ENCODE measurements at places on chromosomes 3 and 15.

DNA sequence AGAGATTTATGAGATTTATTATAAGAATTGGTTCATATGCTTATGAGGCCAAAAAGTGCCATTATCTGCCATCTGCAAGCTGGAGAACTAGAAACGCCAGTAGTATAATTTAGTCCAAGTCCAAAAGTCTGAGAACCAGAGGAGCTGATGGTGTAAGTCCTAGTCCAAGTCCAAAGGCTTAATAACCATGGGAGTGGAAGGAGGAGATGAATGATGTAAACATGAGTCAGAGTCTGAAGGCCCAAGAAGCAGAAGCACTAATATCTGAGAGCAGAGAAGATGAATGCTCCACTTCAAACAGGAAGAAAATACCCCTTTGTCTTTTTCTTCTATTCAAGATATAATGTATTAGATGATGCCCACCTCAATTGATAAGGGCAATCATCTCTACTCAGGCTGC, 185.7 kb downstream of the CGGBP1 start:
- DNase-seq = no peak

GRCh38 chr3:44206261-44206660, 35.4 kb upstream of the TOPAZ1 start:
- DNase-seq = no peak

GRCh38 chr3:21345382-21345976, 405.5 kb downstream of the ZNF385D start:
- DNase-seq = no peak

DNA sequence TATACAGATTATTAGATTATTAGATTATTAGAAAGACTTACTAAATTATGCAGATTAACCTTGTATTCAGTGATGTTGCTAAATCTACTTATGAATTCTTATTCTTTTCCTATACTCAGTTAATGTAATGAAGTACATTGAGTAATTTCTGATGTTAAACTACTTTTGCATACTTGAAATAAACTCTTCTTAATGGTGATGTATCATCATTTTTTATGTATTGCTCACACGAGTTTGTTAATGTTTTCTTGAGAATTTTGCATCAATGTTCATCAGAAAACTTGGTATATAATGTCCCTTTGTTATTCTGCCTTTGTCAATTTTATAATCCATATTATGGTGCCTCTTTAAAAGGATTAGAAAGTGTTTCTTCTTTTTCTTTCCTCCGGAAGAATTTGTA, 163.2 kb upstream of the COL8A1 start:
- DNase-seq = no peak

DNA sequence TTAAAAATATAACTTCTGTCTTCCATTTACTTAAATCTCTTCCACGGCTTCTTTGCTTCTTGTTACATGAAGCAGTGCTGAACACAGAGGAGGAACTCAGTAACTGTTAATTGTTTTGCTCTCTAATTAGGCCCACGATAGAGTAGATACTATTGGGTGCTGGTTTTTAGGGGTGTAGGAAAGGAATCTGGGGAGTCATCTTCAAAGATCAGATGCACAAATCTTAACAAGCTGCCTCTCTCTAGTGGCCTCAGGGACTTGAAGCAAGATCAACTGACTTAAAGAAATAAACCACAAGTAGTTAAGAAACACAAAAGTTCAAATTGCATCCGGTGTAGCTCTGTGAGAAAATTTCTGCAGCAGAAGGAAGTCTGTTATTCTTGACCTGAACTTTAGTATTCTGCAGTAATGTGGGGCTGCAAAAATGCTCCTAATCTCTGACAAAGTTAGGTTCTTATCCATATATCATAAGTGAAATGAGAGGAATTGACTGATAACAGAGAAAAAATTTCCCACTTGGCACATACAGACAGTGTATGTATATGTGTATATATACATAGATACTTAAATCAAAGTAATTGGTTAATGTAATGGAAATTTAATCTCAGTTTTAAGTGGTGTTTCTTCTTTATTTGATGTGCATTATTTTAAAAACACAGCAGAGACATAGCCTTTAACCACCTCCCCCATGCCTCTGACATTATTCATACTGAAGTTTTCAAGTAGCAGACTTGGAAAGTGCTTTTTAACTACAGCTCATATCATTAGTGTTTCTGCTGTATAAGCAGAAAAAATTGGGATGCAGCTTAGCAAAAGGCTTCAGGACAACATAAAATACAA, 51.8 kb downstream of the CHST2 start:
- DNase-seq = no peak

DNA sequence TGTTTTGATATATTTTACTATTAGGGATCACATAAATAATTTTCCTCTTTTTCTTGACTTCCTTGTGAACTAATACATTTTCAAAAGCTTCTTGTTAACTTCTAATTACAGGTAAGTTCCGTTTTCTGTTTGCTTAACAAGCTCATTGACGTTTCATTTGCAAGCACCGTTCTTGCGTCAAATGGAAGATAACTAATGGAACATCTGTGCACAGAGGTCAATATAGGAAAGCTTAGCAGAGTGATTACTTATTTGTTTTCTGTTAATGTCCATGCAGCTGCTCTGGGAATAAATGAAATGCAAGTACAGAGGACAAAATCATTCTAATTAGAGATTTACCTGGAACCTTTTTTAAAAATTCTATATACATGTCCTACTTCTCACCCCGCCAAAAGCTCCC, 115.5 kb upstream of the C2CD4B start:
- DNase-seq = no peak

GRCh38 chr3:133845127-133845526, 39.5 kb downstream of the SRPRB start:
- DNase-seq = no peak

GRCh38 chr3:187628169-187628568, 42.0 kb downstream of the SST start:
- DNase-seq = no peak

- no peak for DNase-seq
Measured at GRCh38 chr3:73036694-73037591, 24.5 kb upstream of the EBLN2 start.

GRCh38 chr3:127844326-127844942, 22.1 kb upstream of the MGLL start:
- no peak for DNase-seq

DNA sequence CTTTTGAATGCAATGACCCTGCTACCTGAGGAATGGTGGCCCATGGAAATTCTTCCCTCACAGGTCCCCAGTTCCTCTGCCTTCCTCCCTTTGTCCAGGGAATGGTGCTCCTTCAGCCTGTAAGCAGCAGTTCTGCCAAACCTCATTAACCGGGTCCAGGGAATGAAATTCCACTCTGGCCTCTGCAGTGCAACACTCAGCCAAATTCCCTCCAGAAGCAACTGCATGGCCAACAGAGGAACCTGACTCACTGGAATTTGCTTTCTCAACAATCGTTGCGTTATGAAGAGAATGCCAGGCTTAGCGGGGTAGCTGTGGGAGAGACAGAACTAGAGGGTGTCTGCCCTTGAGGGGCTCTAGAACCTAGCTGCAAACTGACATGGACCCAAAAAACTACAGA, 449.4 kb upstream of the PROK2 start:
- DNase-seq = no peak

DNA sequence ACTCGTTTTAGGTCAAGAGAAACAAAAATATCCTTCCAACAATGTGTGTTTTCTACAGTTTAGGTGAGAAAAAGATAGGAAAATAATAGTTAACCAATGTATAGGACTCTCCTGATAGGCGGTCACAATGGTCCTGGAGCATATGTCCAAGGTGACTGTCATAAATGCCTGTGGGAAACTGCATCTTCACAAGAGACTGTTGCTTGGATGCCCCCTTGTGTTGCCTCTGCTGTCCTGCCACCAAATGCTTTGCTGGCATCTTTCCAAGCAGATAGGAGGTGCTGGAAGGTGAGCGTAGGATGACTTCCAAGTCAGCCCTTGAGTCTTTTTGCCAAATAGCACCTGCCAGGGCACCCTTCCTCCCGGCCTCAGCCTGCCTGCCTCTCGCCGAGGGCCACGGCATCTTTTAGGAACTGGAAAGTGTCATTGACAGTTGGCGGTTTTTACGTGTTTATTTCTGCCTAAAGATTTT, 24.1 kb upstream of the SACM1L start:
- peak; percentile 54 for DNase-seq

GRCh38 chr3:34504366-34504765, 705.9 kb downstream of the PDCD6IP start:
- DNase-seq = no peak

DNA sequence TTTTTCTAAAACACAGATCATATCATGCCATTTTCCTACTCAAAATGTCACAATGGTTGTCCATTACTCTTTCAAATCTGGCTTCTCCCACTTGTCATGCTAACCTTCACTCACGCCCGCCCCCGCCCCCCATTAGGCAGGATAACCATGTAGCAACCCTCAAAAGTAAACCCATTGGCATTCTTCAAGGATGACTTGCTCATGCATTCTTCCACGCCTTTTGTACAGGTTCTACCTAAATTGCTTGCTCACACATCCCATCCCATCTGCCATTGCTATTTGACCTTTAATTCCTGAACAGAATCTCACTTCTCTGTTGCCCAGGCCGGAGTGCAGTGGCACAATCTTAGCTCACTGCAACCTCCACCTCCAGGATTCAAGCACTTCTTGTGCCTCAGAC, 389.3 kb downstream of the MCTP2 start:
- DNase-seq = no peak

GRCh38 chr15:51126842-51127241, 32.1 kb upstream of the TNFAIP8L3 start:
- DNase-seq = no peak

DNA sequence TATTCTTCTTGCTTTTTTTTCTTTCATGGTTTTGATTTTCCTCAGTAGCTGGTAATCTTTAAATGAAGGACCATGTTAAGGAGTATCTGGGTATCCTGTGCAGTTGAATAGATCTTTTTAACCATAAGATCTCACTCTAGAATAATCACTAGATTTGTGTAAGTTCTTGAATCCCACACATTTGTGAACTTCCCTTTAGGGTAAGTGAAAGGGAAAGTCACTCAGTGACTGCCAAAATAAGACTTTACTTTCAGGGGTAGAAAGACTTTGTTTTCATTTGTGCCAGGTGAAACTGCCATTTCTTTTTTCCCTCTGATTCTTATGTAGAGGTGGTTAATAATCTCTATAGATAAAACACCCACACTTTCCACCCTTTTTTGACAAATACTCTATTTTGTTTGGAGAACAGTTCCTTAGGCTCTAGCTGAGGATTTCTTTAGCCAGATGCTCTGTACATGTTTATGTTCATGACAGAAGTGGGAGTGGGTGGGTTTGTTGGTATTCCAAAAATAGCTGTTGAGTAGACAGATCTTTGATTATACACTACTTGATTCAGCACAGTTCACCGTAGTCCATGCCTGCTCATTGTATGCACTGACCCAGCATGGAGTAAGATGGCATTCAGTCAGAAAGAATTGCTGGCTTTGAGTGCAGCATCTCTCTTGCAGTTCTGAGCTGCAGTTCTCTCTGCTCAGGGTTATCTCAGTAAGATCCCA, 28.5 kb downstream of the LRRC49 start:
- DNase-seq = no peak

DNA sequence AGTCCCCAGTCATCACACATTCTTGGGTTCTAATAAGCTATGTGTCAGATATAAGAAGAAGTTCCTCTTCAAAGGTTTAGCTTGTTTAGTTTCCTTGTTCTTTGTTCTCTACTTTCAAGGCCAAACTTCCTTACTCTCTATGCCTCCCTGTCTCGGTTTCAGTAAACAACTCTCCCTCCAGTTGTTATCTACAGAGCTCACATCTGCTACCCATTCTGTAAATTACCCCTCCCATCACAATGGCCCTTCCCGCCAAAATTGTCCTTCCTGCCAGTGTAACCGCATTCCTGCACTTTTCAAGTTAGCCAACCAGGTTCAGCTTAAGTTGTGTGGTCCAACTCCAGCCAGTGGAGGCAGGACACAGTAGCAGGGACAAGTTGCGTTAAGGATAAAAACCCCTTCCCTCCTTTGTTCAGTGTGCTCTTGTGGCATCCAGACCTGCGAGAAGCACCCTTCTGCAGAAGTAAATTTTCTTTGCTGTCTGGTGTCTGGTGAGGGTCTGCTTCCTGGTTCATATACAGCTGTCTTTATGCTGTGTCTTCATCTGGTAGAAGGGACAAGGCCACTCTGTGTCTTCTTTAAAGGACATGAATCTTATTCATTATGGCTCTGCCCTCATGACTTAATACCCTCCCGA, 342.1 kb upstream of the GRM7 start:
- no peak for DNase-seq

DNA sequence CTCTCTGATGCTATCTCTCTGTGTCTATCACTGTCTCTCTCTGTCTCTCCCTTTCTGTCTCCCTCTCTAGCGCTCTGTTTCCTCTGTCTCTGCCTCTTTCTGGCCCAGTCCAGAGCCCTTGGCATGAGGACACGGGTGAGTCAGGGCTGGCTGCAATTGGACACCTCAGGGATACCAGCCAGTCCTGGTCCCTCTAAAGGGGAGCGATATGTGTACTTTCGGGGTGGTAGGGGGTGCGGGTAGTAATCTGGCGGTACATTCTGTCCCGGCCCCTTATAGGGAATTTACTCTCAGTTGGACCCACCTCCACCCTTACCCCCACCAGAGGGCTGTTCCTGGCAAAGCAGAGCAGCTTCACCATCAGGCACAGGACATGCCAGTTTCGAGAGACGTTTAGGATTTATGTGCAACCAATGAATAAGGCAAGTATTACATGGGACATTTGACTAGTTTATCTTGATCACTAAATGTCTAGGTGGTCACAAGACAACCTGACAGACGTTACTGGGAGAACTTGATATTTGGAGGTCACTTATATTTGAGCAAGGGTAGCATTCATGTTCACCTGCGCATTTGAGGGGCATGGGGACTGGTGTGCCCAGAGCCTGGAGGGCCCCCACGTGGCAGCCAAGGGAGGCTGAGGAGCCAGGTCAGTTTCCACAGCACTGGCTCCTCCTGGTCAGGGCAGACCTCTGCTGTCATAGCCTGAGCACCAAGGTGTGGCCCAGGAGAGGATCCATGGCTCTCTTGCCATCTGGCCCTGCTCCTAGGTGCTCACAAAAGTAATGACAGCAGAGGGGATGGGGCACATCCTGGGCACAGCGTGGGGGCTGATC, 256.1 kb downstream of the PLCL2 start:
- DNase-seq = no peak

- no peak for DNase-seq
Measured at GRCh38 chr3:96959901-96960641, 145.7 kb downstream of the EPHA6 start.

DNA sequence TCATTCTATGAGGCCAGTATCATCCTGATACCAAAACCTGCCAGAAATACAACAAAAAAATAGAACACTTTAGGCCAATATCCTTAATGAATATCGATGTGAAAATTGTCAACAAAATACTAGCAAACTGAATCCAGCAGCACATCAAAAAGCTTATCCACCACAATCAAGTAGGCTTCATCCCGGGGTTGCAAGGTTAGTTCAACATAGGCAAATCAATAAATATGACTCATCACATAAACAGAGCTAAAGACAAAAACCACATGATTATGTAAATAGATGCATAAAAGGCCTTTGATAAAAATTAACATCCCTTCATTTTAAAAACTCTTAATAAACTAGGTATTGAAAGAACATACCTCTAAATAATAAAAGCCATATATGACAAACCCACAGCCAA, 403.2 kb upstream of the AZI2 start:
- no peak for DNase-seq

- DNase-seq = no peak
Measured at GRCh38 chr15:37007301-37007700, 93.0 kb downstream of the MEIS2 start.
